ENCODE measurements at places on chromosomes 3 and 15. TPM values are rescaled to one million over a fixed set of nuclear protein-coding genes. Genes with fewer than 3 reads are reported as not detected.

The AP3S2 gene
- total RNA-seq: 41.8 TPM

The AGBL1 gene
- total RNA-seq: not detected

The CDCP1 gene
- total RNA-seq: 3.4 TPM

DNA sequence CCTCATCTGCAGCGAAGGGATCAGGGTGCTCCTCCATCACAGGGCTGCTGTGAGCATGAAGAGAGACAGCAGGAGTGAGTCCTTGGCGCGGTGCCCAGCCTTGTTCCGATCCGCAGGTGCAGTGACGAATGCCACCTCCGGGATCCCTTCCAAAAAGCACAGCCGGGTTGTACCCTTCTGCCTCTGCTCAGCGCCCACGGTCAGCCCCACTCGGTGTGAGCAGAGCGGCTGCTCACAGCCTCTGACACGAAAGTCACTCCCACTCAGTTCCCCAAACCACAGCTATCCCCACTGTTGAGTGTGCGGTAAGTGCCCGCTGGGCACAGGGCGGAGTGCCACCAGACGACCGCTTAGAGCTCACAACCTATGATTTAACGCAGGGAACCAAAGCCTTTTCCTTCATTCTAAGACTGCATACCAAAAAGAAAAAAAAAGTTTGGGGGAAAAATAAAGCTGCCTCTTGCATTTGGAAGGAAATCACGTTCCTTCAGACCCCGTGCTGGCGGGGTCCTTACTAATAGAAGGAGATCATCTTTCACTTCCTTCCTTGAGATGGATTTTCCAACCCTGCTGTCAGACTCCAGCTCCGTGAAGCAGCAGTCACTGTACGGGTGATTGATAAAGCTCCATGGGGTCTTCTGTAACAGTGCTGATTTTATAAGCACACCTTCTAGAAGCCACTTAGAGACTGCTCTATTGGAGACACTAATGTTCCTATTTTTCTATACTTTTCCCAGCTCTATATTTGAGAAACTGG is 34.7 kb upstream of the TUBGCP5 start:
- no peak overlapping the region for H3K27ac ChIP-seq
- no peaks in the 10 kb centered on the region for H3K27me3 ChIP-seq
- H3K36me3 ChIP-seq: no peaks in the 10 kb centered on the region
- no peaks in the 10 kb centered on the region for H3K4me1 ChIP-seq
- H3K4me3 ChIP-seq: no peak overlapping the region

DNA sequence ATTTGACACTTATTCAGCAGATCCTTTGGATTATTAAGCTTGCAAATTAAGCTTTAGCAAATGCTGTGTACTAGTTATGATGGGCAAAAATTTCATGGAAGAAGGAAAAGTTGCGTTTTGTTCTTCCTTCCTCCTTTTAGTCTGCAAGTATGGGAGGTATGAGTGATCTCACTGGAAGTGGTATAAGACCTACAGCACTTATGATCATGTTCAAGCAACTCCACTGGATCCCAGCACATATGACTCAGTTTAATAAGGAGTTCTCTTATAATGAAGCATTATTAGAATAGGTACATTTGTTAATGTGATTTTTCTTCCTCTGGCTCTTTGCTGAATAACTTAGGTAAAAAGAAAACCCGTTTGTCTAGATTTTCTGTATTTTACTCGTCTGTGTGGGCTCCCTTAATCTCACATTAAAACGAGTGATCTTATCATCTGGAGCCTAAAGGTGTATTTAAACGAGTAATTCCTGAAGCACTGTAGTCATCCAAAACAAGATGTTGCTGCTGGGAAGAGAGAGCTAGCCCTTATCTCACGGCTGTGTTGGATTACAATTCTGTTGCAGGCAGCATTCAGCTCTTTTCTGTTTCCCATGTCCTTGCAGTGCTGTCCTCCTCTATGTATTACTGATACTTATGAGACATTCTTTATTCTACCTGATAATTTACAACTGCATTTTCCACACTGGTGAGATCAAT is 264.9 kb downstream of the GBE1 start:
- H3K27ac ChIP-seq: no peak overlapping the region
- no peaks in the 10 kb centered on the region for H3K36me3 ChIP-seq
- H3K4me1 ChIP-seq: peaks cover 10% of the 10 kb centered on the region
- no peaks in the 10 kb centered on the region for H3K27me3 ChIP-seq
- DNase-seq: no peak
- H3K4me3 ChIP-seq: no peak overlapping the region

DNA sequence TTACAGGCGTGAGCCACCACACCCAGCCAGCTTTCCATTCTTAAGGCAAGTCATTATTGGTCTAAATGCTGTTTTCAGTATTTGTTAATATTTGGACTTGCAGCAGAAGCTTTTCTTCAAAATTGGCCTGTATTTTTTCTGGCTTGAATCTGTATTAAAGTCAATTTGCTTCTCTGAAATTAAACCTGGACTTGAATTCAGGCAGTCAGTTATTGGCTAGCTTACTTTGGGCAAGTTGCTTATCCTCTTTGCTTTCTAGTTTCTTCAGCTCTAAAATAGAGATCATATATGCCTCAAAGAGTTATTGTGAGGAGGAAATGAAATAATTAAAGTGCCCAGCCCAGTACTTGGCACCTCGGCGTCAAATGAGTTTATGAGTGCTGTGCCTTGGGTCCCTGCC is 17.3 kb downstream of the STARD9 start:
- H3K36me3 ChIP-seq: no peaks in the 10 kb centered on the region
- peaks cover 62% of the 10 kb centered on the region for H3K4me1 ChIP-seq
- peak overlapping the region; percentile 48 for H3K27ac ChIP-seq
- H3K27me3 ChIP-seq: no peaks in the 10 kb centered on the region

GRCh38 chr3:113536627-113537101 is 4.3 kb downstream of the SIDT1 start:
- no peak overlapping the region for H3K4me3 ChIP-seq
- DNase-seq: no peak
- H3K4me1 ChIP-seq: peaks cover 15% of the 10 kb centered on the region
- H3K27ac ChIP-seq: no peak overlapping the region
- no peaks in the 10 kb centered on the region for H3K27me3 ChIP-seq
- no peaks in the 10 kb centered on the region for H3K36me3 ChIP-seq

- no peak for DNase-seq
- no peaks in the 10 kb centered on the region for H3K27me3 ChIP-seq
- no peaks in the 10 kb centered on the region for H3K36me3 ChIP-seq
- H3K4me3 ChIP-seq: no peak overlapping the region
Measured at GRCh38 chr15:28955160-28955992, 69.6 kb downstream of the APBA2 start.

DNA sequence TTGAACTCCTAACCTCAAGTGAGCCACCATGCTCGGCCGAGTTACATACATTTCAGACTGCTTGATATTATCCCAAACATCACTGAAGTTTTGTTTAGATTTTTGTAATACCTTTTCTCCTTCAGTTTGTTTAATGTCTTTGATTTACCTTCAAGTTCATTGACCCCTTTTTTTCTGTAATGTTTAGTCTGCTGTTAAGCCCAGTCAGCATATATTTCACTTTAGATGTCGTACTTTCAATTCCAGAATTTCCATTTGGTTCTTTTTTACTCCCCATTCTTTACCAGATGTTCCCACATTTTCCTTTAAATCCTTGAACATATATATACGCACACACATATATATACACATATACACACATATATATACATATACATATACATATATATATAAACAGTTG is 59.1 kb upstream of the CTDSPL2 start:
- H3K36me3 ChIP-seq: no peaks in the 10 kb centered on the region
- no peak overlapping the region for H3K27ac ChIP-seq
- no peak for DNase-seq
- no peaks in the 10 kb centered on the region for H3K4me1 ChIP-seq
- no peak overlapping the region for H3K4me3 ChIP-seq
- H3K27me3 ChIP-seq: no peaks in the 10 kb centered on the region

Data from thoracic aorta (tissue), 2 donors.